ENCODE measurements at places on chromosomes 3 and 15.

DNA sequence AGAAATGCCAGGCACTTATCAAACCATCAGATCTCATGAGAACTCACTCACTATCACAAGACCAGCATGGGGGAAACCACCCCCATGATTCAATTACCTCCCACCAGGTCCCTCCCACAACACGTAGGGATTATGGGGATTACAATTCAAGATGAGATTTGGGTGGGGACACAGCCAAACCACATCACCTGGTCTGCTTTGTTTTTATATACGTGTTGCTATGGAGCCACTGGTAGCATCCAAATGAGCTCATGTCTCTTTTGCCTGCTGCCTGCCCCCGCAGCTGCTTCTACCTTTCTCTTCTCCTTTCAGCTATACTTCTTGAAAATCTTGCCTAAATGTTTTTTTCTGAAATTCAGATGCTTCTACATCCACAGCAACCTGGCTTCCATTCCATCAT is 26.8 kb upstream of the PCOLCE2 start:
- DNase-seq = no peak

DNA sequence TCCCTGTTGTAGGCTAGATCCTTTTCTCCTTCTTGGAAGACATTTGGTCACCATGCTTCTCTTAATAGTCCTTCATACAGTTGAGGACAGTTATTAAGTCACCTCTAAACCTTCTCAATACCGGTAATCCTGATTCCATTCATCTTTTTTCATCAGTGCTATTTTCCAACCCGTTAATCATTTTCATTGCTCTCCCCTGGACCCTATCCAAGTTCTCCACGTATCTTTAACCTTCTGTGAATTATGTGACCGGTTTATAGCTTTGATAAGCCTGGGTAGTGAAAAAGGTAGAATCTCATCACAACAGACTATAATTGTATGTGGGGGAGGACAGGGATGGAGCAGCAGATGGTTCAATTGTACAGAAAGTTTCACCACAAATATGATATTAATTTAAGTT is 168.5 kb downstream of the MECOM start:
- DNase-seq = no peak

DNA sequence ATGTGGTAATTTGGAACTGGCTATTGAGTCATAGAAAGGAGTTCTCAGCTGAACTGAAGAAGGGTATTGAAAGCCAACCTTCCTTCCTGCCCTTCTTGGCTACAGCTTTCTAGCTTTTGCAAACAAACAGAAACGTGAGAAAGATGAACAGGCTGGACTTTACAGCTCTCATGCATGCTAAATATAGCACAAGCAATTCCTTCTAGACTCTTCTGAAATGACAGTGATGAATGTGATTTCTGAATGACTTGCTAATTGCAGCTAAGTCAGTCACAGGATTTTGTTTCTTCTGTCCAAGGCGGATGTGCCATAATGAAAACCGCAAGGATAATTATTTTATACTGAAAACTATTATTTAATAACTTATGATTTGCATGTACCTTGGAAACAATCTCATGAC is 36.3 kb downstream of the BCHE start:
- DNase-seq = no peak

DNA sequence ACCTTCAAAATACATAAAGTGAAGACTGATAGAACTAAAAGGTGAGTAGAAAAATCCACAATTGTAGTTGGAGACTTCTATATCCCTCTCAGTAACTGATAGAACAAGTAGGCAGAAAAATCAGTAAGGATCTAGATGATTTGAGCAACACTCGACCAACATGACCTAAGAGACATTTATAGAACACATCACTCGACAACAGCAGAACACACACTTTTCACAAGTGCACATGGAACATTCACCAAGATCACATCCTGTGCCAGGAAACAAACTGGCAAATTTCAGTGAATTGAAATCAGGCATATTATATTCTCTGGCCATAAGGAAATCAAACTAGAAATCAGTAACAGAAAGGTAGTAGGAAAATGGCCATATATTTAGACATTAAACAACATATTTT is 37.1 kb downstream of the LYSMD4 start:
- no peak for DNase-seq

DNA sequence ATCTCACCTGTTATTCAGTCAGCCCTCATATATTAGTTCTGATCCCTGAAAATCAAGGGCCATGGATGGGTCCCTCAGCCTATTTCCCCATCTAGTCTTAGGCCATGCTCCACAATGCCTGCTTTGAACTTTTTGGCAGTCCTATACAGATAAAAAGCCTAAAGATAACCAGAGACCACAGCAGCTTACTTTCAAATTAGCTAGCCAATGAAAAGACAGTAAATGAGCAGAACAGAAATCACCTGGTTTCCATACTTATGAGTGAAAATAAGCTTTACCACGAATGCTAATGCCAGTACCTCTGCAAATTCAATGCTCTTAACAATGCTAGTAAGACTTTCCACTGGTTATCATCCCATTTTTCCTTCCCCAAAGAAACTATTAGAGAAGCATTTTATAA is 141.6 kb upstream of the SPRED1 start:
- DNase-seq = no peak

GRCh38 chr3:32048487-32049182 is 57.8 kb upstream of the GPD1L start:
- DNase-seq = no peak

- no peak for DNase-seq
Observed at GRCh38 chr3:39531665-39532064, 64.2 kb downstream of the MOBP start.

- no peak for DNase-seq
Observed at GRCh38 chr3:31117854-31118253, 223.4 kb upstream of the GADL1 start.

- DNase-seq = no peak
Observed at GRCh38 chr3:12275974-12276650, 12.8 kb upstream of the PPARG start.

GRCh38 chr3:100775226-100775625 is 65.9 kb downstream of the TFG start:
- no peak for DNase-seq

DNA sequence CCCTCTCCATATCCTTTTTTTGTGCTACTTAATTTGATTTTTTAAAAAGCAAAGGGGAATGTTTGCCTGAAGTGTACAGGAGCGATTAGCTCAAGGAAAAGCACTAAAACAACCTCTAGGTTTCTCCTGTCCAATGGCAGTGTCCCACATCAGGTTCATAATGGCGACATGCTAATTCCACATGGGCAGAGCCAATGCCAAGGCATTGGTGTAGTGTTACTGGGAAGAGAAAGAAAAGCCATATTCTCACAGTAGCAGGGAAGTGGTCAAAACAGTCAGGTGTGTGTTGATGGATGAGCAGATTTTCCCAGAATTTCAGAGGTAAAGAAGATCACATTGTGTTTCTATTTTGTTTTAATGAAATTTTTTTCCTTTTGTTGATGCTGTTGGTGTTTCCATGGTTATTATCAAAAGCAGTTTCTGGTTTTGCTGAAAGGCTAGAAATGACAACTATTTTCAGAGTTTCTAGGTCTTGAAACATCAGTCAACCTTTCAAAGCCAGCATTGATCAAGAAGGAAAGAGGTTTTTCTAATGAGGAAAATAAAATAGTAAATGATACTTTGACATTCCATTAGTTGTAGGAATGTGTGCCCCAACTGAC is 65.2 kb downstream of the FNDC3B start:
- DNase-seq = no peak
